Right ventricle myocardium superior (tissue), 1 donor: ENCODE measurements at places on chromosomes 11 and 22. TPM values are rescaled to one million over a fixed set of nuclear protein-coding genes. Genes with fewer than 3 reads are reported as not detected.
A peak's percentile ranks its signal among the peaks of the same experiment; 100 is the strongest.

OR5F1 gene
- not detected for total RNA-seq

TMEM191C gene
- 0.65 TPM for total RNA-seq

PYGM gene
- total RNA-seq = 183 TPM

GRCh38 chr22:27135031-27135981 lies 477.9 kb downstream of the MIAT start:
- DNase-seq = no peak

OR51E1 gene
- 1.4 TPM for total RNA-seq

- peak; percentile 65 for DNase-seq
Observed at GRCh38 chr11:44112091-44112821, 16.8 kb downstream of the EXT2 start.

GRCh38 chr22:49944399-49944891 lies 16.1 kb upstream of the PIM3 start:
- no peak for DNase-seq

GRCh38 chr11:21727102-21727501 lies 465.8 kb upstream of the ANO5 start:
- no peak for DNase-seq

DNA sequence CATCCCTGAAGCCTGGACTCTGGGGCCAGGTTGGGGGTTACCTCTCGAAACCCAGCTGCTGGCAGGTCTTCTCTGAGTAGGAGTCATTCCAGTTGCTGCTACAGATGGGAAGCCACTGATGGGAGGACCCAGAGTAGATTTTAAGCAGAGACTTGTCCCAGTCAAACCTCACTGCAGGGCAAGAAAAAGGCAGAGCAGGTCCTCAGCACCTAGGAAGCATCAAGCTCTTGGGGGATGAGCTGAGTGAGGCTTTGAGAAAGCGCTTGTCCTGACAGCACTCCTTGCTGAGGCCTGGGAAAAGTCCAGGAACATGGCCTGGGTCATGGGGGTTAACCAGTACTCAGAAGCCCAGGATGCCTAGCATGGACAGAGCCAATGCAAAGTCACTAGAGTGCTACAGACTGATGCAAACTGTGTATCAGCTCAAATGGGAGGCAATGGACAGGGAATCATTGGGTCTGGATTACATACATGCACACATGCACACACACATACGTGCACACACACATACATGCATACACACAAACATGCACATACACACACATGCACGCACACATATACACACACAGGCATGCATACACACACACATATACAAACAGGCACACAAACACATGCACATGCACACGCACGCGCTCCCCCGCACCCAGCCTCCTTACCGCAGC lies 15.3 kb downstream of the TMPRSS13 start:
- no peak for DNase-seq

CCDC116 gene
- total RNA-seq = 0.24 TPM
